ENCODE measurements at places on chromosomes 5 and 9.

- DNase-seq: peak; percentile 57
Measured at GRCh38 chr5:82785882-82786509, 291.2 kb downstream of the TMEM167A start.

DNA sequence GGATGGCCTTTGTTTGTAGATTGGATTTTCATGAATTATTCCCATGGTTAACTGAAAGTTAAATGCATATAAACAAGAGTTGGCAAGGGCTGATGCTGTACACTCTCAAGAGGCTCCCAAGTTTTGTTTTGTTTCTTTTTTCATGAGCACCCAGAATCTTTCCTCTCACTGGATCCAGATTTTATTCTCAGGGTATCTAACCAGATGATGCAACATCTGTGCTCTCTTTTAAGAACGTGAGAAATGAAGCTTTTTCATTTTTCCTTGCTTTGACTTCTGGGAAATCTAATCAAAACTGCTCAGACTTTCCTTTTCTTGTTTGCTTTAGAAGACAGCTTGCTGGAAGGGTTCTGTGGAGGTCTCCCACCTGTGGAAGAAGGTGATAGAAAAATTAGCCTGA is 142.7 kb upstream of the SLC12A2 start:
- DNase-seq: no peak

DNA sequence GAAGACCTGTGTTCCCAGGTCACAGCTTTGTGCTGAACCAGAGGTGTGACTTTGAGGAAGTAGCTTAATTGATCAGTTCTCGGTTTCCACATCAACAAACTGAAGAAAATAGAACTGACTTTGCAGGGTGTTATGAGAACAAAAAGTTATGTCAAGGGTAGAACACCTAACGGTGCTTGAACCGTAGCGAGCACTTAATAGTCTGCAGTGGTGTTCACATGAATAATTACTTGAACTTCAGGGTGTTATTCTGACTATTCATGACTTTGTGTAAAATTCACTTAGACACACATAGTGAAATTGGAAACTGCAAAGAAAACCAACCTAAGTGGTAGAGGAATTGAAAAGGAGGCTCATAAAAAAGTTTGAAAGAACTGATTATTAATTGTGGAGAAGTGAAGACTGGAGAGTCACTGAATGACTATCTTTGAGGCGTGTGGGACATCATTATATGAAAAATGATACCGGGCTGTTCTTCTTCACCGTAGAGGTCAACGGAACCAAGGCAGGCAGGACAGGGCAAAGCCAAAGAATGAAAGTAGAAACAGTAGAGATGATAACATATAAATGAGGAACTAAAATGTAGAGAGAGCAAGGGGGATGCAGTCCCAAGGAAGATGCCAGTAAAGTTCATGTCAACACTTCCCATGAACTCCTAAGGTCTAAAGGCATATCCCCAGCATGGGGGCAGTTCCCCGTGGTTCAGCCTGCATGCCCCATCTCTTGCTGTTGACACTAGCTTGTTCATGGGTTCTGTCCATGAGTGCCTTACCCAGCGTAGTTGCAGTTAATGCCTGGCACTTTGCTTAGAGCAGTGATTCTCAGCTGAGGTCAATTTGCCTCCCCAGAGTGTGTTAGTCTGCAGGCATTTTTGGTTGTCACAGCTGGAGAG is 118.7 kb downstream of the ZNF462 start:
- DNase-seq: no peak

- no peak for DNase-seq
Measured at GRCh38 chr5:73748510-73749400, 122.8 kb downstream of the ARHGEF28 start.

All from NCI-H526 (cell line).